GM19239 (cell line): ENCODE measurements at places on chromosomes 1 and 21.

- DNase-seq = no peak
These were observed 18.5 kb downstream of the TTC39A start for GRCh38 chr1:51311826-51312225.

GRCh38 chr1:3336641-3337630 lies 117.5 kb upstream of the ARHGEF16 start:
- no peak for DNase-seq

- no peak for DNase-seq
These were observed 2.5 kb downstream of the LBR start for GRCh38 chr1:225425201-225425786.

DNA sequence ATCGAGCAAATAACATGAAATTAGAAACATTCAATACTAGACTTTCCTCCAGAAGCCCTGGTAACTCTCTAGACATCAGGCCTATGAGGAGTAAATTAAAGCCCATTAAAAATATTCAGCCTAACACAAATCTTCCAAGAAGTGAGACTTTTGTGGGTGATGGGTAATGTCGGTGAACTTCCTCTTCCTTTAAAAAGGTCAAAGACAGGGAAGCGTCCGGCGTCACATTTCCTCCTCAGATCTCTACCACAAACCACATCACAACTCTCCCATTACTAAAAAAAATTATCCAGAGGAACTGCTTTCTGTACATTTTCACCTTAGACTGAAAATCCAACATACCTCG lies 1.4 kb downstream of the EIF4G3 start:
- no peak for DNase-seq

DNA sequence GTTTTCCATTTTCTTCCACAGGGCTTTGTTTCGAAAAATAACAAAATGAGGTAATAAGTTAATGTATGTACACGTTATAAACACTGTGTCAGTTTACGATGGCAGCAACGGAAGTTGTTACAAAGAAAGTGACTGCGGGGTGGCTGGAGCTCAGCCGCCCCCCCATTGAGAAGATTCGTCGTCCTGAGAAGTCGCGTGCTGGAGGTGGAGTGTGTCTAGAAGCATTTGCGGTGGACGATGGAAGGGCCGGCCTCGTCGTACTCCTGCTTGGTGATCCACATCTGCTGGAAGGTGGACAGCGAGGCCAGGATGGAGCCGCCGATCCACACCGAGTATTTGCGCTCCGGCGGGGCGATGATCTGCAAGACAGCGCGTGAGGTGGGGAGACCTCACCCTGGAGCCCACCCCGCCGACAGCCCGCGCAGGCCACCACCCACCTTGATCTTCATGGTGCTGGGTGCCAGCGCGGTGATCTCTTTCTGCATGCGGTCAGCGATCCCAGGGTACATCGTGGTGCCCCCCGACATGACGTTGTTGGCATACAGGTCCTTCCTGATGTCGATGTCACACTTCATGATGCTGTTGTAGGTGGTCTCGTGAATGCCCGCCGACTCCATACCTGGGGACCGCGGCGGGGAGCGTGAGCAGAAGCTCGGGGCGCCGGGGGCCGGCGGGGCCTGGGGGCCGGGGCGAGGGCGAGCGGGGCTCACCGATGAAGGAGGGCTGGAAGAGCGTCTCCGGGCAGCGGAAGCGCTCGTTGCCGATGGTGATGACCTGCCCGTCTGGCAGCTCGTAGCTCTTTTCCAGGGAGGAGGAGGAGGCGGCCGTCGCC lies 2.4 kb downstream of the ACTA1 start:
- no peak for DNase-seq

DNA sequence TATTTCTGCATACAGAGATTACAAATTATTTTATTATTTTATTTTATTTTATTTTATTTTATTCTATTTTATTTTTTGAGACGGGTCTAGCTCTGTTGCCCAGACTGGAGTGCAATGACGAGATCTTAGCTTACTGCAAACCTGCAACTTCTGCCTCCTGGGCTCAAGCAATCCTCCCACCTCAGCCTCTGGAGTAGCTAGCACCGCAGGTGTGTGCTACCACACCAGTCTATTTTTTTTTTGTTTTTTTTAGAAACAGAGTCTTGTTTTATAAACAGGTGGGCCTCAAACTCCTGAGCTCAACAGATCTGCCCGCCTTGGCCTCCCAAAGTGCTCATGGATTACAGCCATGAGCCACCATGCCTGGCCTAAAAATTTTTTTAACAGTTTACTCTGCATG lies 88.1 kb downstream of the PCP4 start:
- no peak for DNase-seq

GRCh38 chr1:17207966-17208418 lies 3.1 kb downstream of the PADI1 start:
- DNase-seq = peak; percentile 54

GRCh38 chr1:119582801-119583200 lies 65.3 kb downstream of the ZNF697 start:
- peak; percentile 23 for DNase-seq

GRCh38 chr21:45308194-45309068 lies 20.7 kb upstream of the POFUT2 start:
- DNase-seq = no peak

DNA sequence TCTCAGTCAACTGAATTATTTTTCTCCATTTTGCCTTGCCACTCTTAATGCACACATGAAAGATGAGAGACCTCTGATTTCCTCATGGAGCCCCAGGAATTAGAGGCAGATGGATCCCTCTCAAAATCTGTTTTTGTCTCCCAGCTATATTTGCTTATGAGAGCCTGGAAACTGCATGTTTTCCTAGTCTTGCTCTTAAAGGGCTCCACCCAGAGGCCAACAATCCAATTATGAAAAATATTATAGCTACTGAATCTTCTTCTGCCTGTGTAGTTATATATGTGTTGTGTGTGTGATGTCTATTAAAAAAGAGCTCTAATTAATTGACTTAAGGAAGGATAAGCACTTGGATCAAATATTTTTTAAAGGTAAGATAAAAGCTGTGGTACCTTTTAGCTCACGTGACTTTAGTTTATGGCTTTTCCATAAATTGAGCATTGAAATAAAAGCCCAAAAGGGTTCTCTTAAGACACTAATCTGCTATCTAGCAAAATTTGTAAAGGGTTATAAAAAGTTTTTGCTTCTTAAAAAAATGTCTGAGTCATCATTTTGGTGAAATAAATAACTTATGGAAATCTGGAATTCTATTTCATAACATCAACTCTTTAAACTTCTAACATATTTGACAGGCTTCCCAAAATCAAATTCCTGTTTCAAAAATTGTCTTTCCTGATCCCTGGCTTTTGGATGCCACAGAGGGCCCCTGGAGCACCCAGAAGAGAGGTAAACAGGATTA lies 31.2 kb upstream of the TSPEAR start:
- no peak for DNase-seq

DNA sequence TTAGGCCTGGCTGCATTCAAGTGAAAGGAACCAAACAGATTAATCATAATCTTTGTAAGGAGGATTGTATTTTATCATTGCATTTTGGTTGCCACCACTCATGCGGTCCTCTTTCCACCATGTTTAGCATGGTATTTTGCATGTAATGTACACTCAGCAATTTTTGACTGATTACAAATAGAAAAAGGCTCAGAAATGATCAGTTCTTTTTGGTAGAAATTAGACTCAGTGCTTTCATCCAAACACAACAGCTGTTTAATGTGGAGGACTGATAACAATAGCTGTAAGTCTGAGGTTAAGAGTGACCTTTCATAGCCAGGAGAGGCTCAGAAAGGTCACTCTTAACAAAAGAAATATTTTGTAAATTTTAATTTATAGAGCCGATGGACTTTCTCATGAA lies 25.3 kb upstream of the DPH5 start:
- DNase-seq = no peak

- no peak for DNase-seq
These were observed 40.8 kb downstream of the NID1 start for GRCh38 chr1:236023926-236024565.

DNA sequence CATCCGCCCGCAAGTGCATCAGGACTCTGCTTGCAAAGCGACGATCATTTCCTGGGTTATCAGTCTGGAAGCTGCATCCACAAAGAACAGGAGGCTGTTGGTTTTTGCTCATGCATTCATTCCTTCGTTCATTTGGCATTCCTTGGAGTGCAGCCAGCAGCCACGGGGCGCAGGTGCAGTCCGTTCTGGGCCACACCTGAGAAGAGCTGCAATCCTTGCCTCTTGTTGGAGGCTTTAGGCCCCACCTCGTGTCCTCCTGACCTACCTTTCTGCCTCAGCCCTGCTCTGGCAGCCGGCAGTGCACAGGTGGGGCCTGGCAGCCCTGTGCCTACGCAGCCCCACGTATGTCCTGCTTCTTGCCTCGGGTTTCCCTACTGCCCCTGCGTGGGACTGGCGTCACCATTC lies 19.6 kb upstream of the C2CD2 start:
- DNase-seq = no peak

DNA sequence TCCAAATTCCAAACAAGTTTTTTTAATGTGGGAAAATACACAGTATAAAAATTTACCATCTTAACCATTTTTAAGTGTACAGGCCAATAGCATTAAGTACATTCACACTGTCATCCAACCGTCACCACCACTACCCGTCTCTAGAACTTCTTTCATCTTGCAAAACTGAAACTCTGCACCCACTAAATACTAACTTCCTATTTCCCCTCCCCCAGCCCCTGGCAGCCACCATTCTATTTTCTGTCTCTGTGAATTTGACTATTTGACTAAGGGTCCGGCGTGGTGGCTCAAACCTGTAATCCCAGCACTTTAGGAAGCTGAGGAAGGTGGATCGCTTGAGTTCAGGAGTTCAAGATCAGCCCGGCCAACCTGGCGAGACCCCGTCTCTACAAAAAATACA lies 36.1 kb downstream of the CLSTN1 start:
- no peak for DNase-seq

DNA sequence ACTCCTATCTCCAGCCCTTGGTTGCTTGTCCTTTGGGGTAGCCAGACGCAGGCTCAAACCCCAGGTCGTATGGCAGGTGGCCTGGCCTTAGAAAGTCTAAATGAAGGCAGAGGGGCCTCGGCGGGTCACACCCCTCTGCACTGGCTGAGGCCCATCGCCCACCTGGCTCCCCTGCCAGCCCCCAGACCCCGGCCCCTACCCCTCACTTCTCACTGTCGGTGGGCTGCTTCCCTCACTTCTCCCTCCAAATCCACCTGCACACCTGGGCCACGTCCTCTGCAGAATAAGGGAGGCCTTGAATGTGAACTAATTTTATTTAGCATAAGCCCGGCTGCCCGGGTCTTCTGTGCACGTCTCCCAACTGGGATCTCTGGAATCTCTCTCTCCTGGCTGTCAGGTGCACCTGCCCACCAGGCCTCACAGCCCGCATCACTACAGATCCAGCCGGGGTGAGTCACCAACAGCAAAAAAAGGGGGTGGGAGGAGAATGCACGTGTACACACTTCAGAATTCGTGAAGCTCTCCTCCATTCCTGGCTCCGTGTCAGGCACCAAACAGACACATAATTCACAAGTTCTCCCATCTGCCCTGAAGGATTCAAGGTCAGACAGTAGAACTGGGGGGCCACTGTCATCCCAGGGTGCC lies 107.5 kb upstream of the SIM2 start:
- no peak for DNase-seq

- DNase-seq = no peak
These were observed 77.7 kb downstream of the RHOU start for GRCh38 chr1:228812961-228813360.

- no peak for DNase-seq
These were observed 445.0 kb downstream of the SETD4 start for GRCh38 chr21:35615325-35615724.

GRCh38 chr1:185291652-185292051 lies 25.4 kb downstream of the IVNS1ABP start:
- DNase-seq = no peak

DNA sequence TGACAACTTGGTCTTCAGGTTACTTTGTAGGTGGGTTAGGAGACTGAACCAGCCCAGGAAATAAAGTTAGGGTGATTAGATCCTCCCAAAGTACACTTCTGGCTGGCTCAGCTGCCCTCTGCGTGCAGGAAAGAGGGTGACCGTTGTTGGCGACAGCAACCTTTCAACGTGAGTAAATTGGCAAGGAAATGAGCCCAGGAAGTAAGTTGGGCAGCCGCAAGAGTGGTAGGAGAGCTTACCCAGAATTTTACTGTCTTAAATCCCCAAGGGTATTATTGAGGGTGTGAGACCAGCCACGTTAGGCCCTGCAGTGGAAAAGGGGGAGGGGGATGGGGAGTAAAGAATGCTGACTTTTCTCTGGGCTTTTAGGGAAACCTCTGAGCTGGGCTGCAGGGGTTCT lies 1.6 kb downstream of the TENT5C start:
- DNase-seq = no peak

GRCh38 chr1:233586301-233586700 lies 27.6 kb upstream of the KCNK1 start:
- DNase-seq = no peak

DNA sequence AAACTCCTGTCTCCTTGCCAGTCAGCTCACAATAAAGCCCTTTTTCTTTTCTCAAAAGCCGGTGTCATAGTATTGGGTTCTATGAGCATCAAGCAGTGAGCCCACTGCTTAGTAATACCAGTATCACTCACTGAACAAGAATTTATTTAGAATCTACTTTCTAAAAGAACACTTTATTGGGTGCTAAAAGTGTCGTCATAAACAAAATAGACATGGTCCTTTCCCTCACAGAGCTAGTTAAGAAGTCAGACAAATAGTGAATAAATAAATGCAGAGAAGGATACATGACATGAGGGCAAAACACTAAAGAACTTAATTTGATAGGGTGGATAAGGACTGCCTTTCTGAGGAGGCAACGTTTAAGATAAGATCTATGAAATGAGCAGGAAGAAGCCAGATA lies 32.2 kb downstream of the EVI5 start:
- no peak for DNase-seq

DNA sequence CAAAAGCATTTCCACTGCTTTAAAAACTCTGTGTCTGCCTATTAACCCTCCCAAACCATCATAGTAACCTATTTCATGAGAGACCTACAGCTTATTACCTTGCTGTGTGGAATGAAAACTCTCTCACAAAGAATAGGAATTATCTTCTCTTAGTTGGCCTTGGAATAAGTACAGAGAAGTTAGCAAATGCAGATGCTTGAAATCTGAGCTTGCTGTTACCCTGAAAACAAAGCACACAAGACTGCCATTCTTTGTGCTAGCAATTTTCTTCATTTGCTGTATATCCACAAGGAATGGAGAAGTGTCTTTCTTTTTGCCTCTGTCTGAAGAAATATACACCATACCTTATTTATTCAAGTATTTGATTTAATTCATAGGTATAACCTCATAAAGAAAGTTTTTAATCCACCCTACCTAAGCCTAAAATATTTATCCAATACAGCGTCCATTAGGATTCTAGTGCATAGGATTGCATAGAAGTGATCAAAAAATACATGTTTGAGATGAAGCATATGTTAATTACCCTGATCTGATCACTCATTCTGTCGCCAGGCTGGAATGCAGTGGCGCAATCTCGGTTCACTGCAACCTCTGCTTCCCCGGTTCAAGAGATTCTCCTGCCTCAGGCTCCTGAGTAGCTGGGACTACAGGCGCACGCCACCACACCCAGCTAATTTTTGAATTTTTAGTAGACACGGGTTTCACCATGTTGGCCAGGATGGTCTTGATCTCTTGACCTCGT lies 451.1 kb downstream of the LTN1 start:
- no peak for DNase-seq

DNA sequence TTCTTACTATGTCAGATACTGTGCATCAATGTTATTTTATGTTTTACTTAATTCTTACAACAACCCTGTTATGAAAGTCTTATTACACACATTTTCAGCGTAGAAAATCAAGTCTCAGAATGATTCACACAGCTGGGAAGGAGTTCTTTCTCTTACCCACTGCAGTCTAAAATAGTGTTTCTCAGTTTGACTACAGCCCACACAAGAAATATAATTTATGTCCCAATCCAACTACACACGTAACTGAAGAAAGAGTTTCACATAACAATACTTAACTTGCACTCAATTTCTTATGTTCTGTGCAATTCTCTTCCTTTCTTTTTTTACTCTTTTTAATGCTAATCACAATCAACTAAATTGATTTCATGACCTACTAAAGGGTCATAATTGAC lies 252.8 kb upstream of the ADGRL2 start:
- DNase-seq = no peak
